Stimulated activated naive CD4-positive, alpha-beta T cell (primary cell): ENCODE measurements at places on chromosomes 6 and 20.

GRCh38 chr6:45558858-45559257 lies 181.1 kb upstream of the SUPT3H start:
- no peak for DNase-seq

- DNase-seq: no peak
Measured at GRCh38 chr6:142728364-142728763, 216.6 kb downstream of the HIVEP2 start.

DNA sequence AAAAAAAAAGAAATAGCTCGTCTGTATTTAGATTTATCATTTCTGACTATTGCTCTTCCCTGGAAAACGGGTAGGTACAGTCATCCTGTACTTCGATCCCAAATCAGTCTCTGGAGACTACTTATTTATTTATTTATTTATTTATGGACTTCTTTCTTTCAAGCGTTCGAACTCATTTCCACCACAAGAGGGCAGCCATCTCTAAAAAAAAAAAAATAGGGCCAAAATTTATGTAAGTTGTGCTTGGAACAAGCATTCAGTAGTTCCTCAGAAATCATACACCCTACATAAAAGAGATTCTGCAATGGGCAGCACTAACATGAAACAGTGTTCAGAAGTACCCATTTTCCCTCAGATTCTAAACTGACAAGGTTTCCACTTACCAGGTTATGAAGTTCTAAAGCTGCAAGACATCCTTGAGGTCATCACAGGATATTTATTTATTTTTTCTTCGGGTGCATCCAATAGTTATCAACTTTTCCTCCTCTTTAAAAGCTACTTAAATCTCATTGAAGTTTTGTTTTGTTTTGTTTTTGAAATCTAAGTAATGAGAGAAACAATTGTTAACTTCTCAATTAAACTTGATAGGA lies 1.9 kb upstream of the BMP2 start:
- DNase-seq: no peak

- DNase-seq: no peak
Measured at GRCh38 chr6:42693725-42694323, 28.6 kb downstream of the PRPH2 start.

GRCh38 chr20:16541226-16541625 lies 32.0 kb downstream of the KIF16B start:
- DNase-seq: no peak

DNA sequence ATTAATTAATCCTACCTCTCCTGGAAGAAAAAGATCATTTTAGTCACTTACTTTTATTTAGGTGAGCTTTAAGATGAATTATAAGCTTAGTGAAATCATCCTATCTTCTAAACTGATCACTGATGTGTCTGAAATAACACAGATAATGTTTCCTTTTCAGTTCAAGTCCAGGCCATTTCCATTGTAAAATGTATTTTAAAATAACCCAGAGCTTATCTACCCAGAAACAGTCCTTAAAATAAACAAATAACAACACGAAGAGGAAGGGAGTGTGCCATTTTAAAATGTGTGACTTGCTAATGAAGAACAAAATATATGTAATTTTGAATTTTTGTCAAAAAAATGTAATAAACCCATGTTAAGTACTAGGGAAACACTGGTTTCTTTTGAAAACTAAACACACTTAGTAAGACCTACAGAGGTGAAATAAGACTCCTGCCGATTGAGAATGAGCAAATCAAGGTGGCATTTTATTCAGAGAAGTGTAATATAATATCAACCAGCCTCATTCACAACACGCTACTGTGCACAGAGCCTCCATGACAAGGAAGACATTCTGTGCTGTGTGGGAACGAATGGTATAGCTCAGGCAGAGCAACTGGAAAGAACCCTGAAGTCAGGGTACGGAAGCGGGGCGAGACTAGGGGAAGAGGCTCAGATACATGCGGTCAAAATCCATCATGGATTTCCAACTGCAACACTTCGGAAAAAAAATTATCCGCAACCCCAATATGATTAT lies 7.7 kb downstream of the LRP11 start:
- no peak for DNase-seq

- DNase-seq: no peak
Measured at GRCh38 chr20:63381781-63382431, 20.8 kb upstream of the CHRNA4 start.

DNA sequence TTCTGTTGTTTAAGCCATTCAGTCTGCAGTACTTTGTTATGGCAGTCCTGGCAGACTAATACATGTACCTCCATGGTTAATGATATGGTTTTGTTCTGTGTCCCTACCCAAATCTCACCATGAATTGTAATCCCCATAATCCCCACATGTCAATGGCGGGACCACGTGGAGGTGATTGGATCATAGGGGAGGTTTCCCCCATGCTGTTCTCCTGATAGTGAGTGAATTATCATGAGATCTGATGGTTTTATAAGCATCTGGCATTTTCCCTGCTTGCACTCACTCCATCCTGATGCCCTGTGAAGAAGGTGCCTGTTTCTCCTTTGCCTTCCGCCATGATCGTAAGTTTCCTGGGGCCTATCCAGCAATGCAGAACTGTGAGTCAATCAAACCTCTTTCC lies 57.5 kb upstream of the NT5E start:
- no peak for DNase-seq

- DNase-seq: no peak
Measured at GRCh38 chr20:51431321-51431720, 111.2 kb downstream of the NFATC2 start.

DNA sequence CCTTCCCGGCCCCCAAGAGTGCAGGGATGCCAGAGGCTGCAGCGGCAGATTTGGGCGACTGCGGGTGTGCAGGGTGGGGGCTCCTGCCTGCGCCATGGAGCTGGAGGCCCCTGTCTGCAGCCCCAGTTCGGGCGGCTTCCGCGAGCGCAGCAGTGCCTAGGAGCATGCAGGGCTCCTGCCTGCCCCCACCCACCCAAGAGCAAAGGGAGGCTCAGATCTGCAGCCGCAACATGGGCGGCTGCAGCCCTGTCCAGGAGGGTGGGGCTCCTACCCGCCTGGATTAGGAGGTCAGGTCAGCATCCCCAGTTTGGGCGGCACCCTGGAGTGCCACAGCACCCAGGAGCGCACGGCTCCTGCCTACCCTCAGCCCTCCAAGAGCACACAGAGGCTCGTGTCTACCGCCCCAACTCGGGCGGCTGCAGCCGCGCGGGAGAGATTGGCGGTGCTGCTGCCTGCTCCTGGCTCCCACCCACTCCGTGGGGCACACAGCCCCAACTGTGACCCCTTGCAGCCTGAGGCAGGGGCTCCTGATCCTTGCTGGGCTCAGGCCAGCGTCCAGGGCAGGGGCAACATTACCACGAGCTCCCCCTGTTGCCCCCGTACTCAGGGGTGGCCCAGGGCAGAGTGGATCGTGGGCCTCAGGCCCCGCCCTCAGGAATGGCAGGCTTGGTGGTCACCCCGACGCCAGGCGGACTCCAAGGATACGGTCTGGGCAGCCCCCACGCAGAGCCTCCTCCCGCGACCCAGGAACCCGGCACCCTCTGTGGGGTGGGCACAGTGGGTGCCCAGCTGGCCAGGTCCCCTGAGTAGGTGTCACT lies 55.5 kb upstream of the UNC93A start:
- no peak for DNase-seq

- DNase-seq: no peak
Measured at GRCh38 chr6:70790483-70791224, 123.0 kb downstream of the SMAP1 start.

DNA sequence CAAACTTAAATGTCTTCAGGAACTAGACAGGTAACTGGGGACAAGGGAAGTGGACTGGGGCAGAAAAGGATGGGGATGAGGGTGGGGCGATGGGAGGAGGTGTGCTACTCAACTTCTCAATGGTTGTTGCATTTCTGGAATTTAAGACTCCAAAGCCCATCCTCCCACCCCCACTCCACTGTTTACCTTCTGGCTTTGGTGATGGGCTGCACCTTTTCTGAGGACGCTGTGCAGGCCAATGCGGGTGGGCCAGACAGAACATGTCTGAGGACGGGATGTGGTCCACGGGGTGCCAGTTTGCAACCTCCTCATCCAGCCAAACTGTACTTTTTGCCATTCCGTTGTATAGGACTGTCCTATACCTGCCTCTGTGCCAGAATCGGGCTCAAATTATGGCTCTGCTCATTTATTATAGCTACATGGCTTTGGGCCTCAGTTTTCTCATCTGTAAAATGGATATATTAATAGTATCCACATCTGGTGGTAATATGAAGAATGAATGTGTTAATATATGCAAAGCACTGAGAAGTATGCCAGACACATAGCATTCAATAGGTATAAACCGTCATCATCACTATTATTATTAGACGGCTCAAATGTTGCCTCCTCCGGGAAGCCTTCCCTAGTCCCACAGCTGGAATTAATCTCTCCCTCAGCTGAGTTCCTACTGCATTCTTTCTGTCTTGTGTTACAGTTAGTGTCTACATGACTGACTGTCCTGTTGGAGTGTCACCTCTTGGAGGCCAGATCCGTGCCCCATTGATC lies 31.0 kb upstream of the VEGFA start:
- DNase-seq: no peak

DNA sequence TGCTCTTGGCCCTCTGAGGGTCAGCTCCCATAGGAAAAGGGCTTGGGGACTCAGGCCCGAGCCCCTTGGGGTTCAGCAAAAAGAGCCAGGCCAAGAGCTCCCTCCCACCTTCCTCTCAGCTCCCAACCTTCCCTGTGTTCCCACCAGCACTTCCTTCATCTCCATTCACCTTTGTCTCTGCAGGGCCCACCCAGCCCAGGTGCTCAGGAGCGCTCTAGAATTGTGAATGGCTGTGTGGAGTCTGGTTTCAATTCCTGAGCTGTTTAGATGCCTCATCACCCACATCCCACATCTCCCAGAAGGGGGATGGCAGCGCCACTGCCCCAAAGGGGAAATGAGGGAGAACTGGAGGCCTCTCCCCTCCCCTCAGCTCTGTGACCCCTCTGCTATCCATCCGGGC lies 7.7 kb downstream of the GRM4 start:
- no peak for DNase-seq
